ENCODE measurements at places on chromosomes 12 and 14. TPM values are rescaled to one million over a fixed set of nuclear protein-coding genes. Genes with fewer than 3 reads are reported as not detected.

Gene KLRD1
- total RNA-seq: under 0.01 TPM

Gene RNASE7
- 33.8 TPM for total RNA-seq

Gene ZDHHC17
- total RNA-seq: 36.6 TPM

Gene CCDC175
- not detected for total RNA-seq

Gene TAS2R42
- not detected for total RNA-seq

Gene SLC7A8
- total RNA-seq: 26.1 TPM

Gene GYS2
- not detected for total RNA-seq

Gene SLC6A12
- not detected for total RNA-seq

Gene CLEC4D
- not detected for total RNA-seq

Gene OAS2
- total RNA-seq: 11.1 TPM

Gene SMCO3
- not detected for total RNA-seq

Gene NAA25
- 41.1 TPM for total RNA-seq

Gene TSHR
- total RNA-seq: not detected

Gene KCNK13
- total RNA-seq: not detected

Gene IL31
- not detected for total RNA-seq

Gene CELA1
- total RNA-seq: not detected

Gene SMOC1
- 4.3 TPM for total RNA-seq

Gene PRH2
- not detected for total RNA-seq

Gene RNF212B
- total RNA-seq: not detected

Gene MEG3
- 41.4 TPM for total RNA-seq

Gene SPX
- total RNA-seq: 0.68 TPM

Gene BATF
- 9.6 TPM for total RNA-seq

Gene SLC5A8
- total RNA-seq: not detected

Gene CSAD
- total RNA-seq: 12.0 TPM

Gene GUCY2C
- not detected for total RNA-seq

Gene WDR20
- 18.5 TPM for total RNA-seq

Gene FAM90A1
- total RNA-seq: not detected

Gene ANO4
- 2.4 TPM for total RNA-seq

Gene FERMT2
- 34.2 TPM for total RNA-seq

Gene KRT80
- total RNA-seq: 80.0 TPM

Gene MIPOL1
- 9.9 TPM for total RNA-seq

Gene RPS6KA5
- total RNA-seq: 5.5 TPM

Gene BEGAIN
- total RNA-seq: 0.21 TPM

Gene KLRB1
- total RNA-seq: not detected

Gene SERPINA4
- total RNA-seq: not detected

Gene CLEC2B
- total RNA-seq: 4.1 TPM

Data from nasal cavity respiratory epithelium epithelial cell of viscerocranial mucosa (primary cell).